ENCODE measurements at places on chromosomes 12 and 14.

GRCh38 chr14:26841920-26842741 is 244.3 kb upstream of the NOVA1 start:
- no peak for DNase-seq

DNA sequence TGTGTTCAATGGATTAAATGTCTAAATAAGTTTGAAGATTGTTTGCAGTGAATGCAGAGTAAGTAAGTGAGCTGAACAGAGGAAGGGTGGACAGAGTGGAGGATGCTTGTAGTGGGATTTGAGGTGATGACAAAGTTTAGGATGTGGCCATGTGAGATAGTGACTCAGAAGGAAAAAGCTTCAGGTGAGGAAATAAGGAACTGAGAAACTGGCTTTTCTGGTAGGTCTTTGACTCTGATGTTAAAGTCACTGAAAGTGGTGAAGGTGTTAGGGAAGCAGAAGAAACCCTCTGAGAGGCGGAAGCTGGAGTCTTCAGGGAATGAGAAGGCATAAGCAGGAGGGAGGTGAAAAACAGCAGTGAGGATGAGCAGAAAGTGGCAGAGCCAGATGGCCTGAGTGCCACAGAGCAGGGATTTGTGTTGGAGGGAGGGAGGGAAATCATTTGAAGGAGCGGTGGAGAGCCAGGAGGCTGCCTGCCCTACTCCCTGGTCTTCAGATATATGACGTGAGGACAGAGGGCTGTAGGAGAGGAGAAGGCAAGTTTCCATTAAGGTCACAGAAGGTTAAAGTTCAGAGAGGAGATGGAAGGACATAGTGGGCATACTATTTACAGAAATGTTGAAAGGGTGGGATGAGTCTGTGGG is 24.8 kb downstream of the RGS6 start:
- DNase-seq: no peak

GRCh38 chr12:10558789-10559188 is 53.1 kb downstream of the EIF2S3B start:
- no peak for DNase-seq

DNA sequence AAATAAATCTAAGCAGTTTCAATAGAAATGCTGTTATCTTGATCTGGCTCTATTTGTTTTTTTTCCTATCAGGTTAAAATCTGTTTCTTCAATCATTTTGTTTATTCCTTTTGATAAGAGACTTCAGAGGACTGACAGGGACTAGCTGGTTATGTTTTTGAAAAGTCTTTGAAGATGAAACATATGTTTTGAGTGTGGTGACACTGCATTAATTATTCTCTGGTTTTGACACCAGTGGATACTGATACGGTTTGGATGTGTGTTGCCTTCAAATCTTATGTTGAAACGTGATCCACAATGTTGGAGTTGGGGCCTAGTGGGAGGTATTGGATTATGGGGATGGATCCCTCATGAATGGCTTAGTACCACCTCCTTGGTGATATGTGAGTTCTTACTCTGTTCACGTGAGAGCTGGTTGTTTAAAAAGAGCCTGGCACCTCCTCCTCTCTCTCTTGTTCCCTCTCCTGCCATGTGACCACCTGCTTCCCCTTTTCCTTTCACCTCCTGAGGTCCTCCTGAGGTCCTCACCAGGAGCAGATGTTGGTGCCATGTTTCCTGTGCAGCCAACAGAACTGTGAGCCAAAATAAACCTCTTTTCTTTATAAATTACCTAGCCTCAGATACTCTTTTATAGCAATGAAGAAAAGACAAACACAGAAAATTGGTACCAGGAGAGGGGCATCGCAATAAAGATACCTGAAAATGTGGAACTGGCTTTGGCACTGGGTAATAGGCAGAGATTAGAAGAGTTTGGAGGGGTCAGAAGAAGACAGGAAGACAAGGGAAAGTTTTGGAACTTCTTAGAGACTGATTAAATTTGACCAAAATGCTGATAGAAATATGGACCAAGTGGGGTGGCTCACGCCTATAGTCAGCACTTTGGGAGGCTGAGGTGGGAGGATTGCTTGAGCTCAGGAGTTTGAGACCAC is 23.0 kb downstream of the RASSF3 start:
- DNase-seq: no peak

DNA sequence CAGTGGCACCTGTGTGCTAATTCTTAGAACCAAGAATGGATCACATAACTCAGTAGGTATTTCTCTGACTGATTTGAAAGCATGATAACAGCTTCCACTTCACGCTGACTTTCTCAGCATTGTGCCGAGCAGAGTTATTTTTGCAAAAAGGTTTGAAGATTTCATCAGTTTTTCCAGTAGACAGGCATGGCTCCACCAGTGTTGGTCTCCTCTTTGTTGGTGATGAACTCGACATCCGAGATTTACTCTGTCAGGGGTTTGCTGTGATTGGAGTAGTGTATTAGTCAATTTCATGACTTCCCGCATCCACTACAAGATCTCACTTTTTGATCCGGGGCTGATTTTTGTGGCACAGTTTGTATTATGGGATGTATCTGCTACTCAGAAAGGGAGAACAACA is 85.3 kb downstream of the PRKCH start:
- no peak for DNase-seq
